A375 (cell line): ENCODE measurements at places on chromosomes 13 and 19. TPM values are rescaled to one million over a fixed set of nuclear protein-coding genes. Genes with fewer than 3 reads are reported as not detected.

CYP4F3 gene
- 0.03 and 0.08 TPM in 2 replicates for total RNA-seq

IZUMO2 gene
- not detected in 2 replicates for total RNA-seq

SLC10A2 gene
- total RNA-seq: not detected in 2 replicates

PROZ gene
- not detected in 2 replicates for total RNA-seq

MBD3L2B gene
- total RNA-seq: not detected in 2 replicates

GARRE1 gene
- 11.6 and 13.1 TPM in 2 replicates for total RNA-seq

GJB6 gene
- not detected in 2 replicates for total RNA-seq

PRODH2 gene
- total RNA-seq: not detected in 2 replicates

PEG3 gene
- 0.11 and 0.26 TPM in 2 replicates for total RNA-seq

ZNF525 gene
- total RNA-seq: 5.3 and 8.0 TPM in 2 replicates

FBXL12 gene
- 27.1 and 35.0 TPM in 2 replicates for total RNA-seq

TEAD2 gene
- total RNA-seq: 14.5 and 14.9 TPM in 2 replicates

SPPL2B gene
- 25.2 and 37.1 TPM in 2 replicates for total RNA-seq
